ENCODE measurements at places on chromosomes 7 and 10.
A peak's percentile ranks its signal among the peaks of the same experiment; 100 is the strongest.

- no peak for DNase-seq
These were observed 55.2 kb downstream of the ZEB1 start for GRCh38 chr10:31374146-31374696.

DNA sequence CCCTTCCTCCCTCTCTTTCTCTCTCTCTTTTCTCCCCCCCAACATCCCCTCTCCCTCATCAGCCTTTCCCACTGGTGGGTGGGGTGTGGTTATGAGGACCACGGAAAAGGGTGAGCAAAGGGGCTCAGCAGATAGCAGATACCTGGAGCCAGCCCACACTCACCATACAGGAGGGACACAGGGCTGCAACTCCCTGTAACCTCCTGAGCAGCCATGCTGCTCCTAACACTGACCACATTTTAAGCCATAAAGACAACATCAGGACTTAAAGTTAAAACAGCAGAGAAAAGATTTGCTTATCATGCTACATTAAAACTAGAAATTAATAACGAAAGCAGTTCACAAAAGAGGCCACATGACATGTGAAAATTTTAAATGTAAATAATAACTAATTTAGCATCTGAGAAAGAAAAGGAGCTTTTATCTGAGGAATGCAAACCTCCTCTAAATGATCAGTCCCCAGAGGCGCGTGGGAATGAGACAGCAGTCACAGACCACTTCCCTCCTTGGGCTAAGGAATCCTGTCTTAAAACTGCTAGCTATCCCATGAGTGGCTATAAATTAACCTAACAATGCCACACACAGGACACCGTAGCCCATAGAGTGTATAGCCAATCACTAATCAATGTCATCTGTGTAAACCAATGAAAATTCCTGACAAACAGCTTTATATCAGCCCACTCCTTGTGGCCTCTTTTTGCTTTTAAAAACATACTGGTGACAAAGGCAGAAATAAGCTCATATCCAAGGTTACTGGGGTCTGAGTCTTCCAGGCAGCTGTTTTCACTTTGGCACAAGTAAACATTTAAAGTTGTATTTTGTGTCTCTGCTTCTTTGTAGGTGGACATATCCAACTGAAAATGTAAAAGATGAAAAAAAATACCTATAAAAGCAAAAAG lies 33.3 kb downstream of the PKD1L1 start:
- no peak for DNase-seq

GRCh38 chr7:14818871-14819270 lies 83.7 kb downstream of the DGKB start:
- no peak for DNase-seq

GRCh38 chr10:13739183-13739582 lies 152.4 kb downstream of the PRPF18 start:
- DNase-seq, result no peak

GRCh38 chr7:116969371-116969902 lies 16.1 kb downstream of the ST7 start:
- no peak for DNase-seq

DNA sequence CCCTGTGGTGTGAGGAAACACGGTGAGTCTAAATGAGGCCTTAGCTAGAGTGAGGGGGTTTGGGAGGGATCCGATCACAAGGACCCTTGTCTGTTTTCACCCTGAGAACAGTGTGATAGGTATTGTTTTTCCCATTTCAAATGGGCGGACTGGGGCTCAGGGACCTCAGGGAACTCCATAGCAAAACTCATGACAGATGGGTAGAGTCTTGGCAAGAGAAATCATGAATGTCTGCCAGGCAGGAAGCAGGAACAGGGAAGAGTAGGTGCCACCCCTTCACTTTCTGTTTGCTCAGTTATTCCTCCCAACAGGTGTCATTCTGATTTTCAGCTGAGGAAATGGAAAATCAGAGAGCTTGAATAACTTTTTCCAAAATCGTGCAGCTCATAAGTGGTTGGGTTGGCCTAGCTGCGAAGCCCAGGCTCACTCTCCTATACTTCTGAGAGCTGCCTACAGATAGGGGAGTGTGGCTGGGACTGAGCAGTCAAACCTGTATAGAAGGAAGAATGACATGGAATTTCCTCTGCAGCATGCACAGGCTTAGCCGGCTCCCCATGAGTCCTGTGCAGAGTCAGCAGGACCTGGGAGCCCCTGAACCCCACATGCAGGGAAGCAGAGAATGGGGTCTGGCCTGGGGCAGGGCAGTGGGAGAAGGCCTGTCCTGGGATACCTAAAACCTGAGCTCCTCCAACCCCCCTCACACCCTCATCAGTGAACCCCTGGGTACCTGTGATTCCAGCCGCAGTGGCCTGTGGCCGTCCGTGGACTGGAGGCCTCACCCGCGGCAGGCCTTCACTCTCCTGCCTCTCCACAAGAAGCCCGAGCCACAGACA lies 17.6 kb upstream of the C10orf105 start:
- DNase-seq, result peak; percentile 73

Measured in NCI-H1694 (cell line).